Thoracic aorta (tissue), 2 donors: ENCODE measurements at places on chromosomes 7 and 10.

DNA sequence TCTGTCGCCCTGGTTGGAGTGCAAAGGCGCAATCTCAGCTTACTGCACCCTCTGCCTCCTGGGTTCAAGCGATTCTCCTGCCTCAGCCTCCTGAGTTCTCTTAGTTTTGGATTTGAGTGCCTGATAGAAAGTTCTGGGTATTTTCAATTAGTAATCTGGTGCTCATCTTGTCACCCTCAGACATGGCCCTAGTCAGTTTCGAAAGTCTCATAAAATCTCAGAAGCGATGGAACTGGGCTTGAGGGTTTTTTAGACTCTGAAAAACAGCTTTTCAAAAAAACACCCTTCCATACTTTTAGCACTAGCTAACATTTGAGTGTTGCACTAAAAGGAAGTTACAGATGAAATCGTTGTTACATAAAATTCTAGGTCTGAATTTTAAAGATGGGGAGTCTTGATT lies 9.4 kb upstream of the PIP4K2A start:
- no peak for DNase-seq

GRCh38 chr10:71260622-71261325 lies 48.4 kb downstream of the UNC5B start:
- no peak for DNase-seq

- DNase-seq = no peak
These were observed at the start of gene WEE2 for GRCh38 chr7:141708351-141708750. Gene WEE2, plus strand, starts transcription at chr7:141708353. Its CDS starts 406 bp downstream, at chr7:141708759.

DNA sequence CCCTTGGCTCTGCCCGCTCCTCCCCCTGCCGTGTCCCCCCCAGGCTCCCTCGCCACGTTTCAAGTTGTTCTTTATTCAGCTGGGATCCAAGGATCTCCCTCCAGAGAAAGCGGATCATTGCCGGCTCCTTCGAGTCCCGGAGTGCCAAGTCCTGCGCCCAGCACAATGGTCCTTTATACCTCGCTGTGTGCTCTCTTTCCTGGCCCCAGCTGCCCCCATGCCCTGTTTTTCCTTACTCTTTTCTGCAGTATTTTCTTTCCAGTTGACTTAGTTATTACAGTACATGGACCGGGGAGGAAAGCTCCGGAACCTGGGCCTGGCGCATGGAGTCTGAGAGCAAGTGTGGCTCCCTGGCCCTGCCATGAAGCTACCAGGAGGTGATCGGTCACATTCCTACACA lies 88.1 kb upstream of the KMT2C start:
- DNase-seq = no peak

DNA sequence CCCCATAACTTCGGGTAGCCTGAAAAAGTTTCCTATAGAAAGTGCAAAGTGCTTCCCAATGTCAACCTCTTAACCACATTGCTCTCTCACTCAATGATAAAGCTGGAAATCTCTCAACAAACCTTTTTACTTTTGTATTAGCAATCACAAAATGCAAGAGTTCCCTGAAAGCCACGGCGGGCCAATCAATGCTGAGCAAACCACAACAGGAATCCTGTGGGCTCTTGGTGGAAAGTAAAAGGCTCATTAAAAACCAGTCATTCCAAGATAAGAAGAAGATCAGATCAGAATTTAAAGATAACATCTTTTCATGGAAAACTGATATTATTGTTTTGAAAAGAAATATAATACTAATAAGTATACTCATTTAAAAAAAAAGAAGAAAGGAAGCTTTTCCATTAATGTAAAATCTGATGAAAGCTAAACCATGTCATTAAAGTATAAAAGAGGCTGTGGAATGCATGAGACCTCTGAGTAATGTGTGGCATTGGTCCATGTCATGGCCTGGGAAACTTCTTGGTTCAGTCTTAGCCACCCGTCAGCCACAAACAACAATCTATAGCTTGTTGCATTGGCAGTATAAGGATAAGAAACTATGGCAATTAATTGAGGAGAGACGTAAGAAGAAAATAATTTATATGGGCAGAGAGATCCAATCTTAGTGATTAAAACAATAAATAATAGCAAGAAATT lies 1066.1 kb upstream of the SORCS1 start:
- DNase-seq = no peak

- no peak for DNase-seq
These were observed 59.0 kb downstream of the CCDC6 start for GRCh38 chr10:59847326-59847725.

GRCh38 chr10:62647375-62648092 lies 157.0 kb upstream of the ADO start:
- no peak for DNase-seq

- no peak for DNase-seq
These were observed 118.5 kb downstream of the GLRX3 start for GRCh38 chr10:130254662-130255061.

- DNase-seq = no peak
These were observed 184.7 kb upstream of the SH2B2 start for GRCh38 chr7:102101926-102102325.

GRCh38 chr10:33506391-33506790 lies 171.9 kb upstream of the NRP1 start:
- no peak for DNase-seq

DNA sequence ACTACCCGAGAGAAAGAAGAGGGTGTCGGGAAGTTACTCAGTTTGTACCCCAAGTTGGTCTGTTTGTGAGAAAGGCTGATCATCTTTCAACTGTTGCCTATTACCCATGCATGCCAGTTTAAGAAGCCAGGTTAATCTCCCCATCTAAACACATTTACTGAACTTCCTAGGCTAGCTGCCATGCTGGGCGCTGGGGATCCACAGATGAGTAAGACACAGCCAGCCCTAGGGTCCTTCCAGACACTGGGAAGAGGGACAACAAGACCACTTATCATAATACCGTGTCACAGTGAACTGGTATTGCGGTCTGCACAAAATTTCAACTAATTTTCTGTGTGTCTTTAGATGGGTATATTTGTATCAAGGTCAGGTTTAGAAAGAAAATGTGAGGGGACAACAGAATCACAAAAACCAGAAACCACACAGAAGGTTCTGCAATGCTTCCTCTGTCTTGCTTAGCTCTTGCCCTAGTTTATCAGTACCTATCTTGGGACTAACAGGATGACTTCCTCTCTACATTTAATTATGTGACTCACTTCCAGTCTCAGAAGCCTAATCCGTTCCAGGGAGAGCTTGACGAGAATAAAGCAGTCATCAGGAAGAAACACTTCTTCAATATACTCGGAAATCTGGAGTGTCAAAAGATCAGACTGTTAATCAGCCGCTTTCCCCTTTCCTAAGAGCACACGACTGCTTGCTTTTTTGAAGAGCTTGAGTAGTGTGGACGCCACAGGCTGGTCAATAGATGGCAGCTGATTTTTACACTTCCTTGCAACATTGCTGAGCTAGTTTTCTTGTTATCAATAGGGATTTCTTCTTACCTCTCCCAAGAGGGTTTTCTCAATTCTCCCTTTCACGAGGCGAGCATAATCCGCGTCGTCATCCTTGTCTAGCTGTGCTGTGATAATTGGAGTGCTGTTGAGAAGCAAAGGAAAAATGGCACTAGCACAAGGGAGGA lies 45.7 kb downstream of the POLR3A start:
- no peak for DNase-seq

GRCh38 chr7:37504801-37505200 lies 56.1 kb upstream of the ELMO1 start:
- no peak for DNase-seq

- no peak for DNase-seq
These were observed 17.0 kb downstream of the IL15RA start for GRCh38 chr10:5960070-5960972.

GRCh38 chr10:124606822-124607221 lies 137.4 kb downstream of the FAM53B start:
- no peak for DNase-seq

DNA sequence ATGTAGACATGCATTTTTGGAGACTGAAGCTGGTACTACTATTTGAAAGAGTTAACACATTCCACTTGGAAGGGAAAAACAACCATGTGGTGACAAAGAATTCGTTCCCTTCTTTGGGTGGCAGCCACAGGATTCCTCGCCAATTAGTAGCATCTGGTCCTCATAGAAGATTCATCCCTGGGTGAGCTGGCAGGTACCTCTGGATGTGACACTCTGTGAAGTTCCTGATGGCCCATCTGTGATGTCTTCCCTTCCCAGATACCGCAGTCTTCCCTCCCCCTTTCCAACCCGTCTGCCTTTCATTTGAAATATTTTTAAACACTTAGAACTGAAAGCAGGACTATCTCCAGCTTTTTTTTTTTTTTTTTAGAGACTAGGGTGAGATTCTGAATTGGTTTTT lies 569.5 kb downstream of the TYW1 start:
- DNase-seq = no peak

GRCh38 chr10:129707406-129708388 lies 240.7 kb downstream of the MGMT start:
- DNase-seq = no peak

DNA sequence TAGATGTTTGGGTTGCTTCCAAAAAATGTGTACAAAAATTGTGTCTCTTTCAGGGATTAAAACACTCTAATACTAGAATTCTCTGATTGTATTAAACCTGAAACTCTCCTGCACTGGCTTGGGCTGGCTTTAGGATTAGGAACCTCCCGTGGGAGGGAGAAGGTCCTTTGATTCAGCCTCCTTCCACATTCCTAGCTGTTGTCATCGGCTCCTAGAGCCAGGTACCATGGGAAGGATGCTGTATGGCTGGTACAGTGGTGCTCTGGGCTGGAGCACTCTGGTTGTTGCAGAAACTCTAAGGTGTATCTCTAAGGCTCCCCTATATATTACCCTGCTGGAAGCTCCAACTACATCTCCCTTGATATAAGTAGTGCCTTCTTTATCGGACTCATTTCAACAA lies 245.2 kb upstream of the FOXK1 start:
- no peak for DNase-seq

DNA sequence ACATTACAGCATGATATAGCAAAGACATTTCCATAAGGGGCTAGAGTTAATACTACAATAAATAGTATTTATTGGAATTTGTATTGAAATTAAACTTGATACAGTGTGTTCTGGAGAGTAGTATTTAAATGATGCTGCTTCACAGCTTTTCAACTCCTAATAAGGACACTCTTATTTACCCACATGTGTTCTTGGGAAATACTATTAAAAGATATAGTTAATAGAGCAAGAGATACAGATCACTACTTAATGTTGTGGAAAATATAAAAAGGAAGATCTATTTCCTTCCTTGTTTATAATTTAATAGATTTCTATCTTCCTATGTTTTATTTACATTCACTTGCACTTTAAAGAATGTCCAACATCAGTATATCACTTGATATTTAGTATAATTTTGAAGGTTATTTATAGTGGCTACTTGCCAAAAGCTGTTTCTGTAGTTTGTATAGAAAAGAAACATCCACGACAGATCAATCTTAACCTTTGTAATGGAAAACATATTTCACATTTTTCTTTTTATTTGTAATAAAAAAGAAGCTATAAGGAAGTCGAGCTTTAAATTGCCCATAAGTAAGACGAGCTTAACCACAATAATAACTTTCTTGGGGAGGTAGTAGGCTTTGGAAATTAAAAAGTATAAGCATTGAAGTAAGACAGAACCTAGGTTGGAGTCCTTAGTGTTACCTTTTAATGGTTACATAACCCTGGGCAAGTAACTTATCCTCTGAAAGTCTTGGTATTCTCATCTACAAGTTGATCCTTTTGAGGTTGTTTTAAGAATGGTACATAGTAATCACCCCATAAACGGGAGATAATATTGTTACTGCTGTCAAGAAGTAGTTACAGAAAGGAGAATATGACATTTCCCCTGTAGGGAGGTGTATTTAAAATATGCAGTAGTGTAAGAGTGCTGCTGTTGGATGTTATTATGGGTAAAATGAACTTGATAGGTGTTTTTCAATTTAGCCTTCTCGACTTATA lies 32.8 kb downstream of the CPED1 start:
- no peak for DNase-seq

DNA sequence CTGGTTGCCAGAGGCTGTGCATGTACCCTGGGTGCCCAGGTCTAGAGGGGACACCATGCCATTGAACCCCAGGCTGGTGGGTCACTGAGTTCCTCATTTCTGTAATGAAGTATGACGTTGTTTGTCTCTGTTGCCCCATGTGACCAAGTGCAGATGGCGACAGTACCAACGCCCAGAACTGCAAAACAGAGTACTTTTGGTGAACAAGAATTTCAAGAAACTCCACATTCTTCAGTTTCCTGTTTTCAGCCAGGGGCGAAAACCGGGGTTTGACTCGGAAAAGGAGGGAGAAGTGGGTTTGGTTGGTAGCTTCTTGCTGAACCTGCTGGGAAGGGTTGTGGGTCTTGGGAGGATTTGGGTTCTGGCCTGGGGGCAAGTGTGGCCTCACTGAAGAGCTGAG lies 18.2 kb downstream of the CYP17A1 start:
- no peak for DNase-seq

GRCh38 chr10:95333997-95334804 lies 43.4 kb upstream of the PDLIM1 start:
- peak; percentile 89 for DNase-seq

DNA sequence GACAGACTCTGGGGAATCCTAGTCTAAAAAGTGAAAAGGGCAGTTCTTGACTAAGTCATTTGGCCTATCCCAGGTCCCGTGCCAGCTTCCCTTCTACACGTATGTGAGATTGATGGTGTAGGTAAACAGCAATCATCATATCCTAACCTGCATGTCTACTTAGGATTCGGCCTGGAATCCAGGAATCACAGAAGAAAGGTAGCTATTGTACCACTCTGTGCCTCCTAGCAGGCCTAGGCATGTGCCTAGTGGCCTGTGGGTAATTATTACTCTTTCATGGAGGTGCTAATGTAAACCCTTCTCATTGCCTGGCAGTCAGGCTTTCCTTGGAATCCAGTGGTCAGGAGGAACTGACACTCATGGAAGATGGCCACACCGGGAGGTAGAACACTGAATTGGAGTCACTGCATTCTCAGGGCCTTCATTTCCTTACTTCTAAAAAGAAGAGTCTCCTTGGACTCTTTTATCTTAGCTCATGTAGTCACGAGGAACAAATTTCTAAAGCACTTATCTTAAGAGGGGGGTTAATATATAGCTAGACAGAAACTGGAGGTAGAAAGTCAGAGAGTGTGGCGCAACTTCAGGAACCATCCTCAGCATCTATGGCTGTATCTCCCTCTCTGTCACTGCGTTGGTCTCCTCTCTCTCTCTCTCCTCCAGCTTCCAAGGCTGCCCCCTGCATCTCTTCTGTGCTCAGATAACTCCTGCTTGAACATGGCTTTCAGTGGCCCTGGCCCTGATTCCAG lies 122.5 kb downstream of the C1GALT1 start:
- no peak for DNase-seq

DNA sequence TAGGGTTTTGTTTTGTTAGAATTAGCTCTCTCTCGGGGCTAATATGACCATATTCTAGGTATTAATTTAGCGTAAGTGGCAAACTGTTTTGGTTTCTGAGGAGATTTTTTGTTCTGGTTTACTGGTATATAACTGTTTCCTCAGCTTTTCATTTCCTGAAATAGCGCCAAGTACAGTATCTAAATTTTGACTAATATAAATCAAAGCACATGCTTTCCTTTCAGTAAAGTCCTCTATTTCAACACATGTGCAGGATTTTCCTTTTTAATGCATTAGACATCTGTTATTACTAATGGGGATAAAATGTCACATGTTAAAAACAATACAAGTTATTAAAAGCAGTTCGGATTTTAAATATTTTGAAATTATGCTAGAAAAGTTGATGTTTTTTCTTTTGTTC lies 11.3 kb downstream of the FERD3L start:
- DNase-seq = no peak
